ENCODE measurements at places on chromosomes 11 and 22. TPM values are rescaled to one million over a fixed set of nuclear protein-coding genes. Genes with fewer than 3 reads are reported as not detected.

- no peak for DNase-seq
Measured at GRCh38 chr22:32846780-32847491, 45.4 kb downstream of the TIMP3 start.

- no peak for DNase-seq
Measured at GRCh38 chr11:129191649-129192048, 476 bp downstream of the ARHGAP32 start.

DNA sequence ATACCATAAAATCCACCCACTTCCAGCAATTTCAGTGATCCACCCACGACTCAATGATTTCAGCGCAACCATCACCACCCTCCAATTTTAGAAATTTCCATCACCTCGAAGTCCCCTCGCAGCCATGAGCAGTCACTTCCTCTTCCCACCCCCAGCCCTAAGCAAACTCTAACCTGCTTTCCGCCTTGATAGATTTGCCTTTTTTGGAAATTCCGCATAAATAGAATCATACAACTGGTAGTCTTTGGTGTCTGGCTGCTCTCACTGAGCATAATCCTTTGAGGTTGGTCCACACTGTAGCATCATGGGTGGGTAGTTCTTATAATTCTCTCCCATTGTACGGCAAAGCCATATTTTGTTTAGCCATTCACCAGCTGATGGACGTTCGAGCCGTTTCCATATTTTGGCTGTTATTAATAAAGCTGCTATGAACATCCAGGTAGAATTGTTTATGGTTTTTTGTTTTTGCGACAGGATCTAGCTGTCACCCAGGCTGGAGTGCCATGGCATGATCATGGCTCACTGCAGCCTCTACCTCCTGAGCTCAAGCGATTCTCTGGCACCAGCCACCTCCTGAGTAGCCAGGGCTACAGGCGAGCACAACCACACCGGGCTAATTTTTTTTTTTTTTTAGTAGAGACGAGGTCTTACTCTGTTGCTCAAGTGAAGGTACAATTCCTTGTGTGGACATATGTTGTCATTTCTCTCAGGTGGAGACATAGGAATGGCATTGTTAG, 16.0 kb downstream of the PIM3 start:
- no peak for DNase-seq

C11orf87 gene
- not detected for total RNA-seq

DNA sequence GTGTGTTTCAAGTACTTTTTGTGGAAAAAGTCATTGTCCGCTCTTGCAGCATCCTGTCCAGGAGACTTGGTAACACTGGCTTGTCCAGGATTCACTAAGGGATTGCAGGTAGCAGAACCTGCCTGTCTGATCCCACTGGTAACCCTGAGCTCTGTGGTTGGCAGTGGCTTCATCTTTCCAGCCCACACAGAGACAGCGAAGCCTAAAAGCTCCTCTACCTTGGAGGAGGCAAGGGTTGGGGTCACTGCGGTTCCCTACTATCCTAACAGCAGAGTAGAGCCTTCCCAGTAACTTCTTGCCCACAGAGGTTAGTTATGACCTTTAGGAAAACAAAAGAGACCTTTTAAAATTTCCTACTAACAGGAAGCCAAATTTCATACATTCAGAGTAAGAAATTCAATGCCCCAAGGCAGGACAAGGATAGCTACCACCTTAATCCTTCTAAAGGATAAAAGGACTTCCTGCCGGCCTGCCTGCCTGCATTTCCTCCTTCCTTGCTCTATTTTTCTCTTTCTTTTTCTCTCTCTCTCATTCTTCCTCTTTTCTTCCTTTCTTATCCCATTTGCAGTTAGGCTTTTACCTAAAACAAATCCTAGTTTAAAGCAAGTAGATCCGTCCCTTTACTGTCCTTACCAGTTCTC, 8.4 kb upstream of the RCN1 start:
- DNase-seq, result no peak

MPZL3 gene
- 14.2 TPM for total RNA-seq

EHF gene
- total RNA-seq, result not detected

DNA sequence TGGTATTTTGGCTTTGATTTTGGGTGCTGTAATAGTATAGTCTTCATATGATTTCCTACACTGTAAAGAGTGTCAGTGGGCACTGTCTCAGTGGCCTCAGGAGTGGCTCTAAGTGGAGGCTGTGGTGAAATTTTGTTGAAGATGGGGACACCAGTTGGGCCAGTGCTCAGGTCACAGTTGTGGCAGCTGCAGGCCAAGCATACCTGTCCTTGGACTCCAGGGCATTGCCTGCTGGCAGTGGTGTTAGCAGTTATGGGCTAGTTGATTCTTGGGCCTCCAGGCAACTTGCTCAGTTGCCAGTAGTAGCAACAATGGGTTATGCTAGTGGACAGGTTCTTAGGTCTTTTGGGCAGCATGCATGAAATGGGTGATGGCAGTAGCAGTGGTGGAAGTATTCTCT, 39.2 kb upstream of the SLC22A25 start:
- DNase-seq, result no peak

GRCh38 chr11:70869054-70869453, 383.3 kb downstream of the SHANK2 start:
- DNase-seq, result no peak

CTSW gene
- 29.3 TPM for total RNA-seq

- DNase-seq, result peak; percentile 4
Measured at GRCh38 chr11:623349-623869, 1.3 kb downstream of the CDHR5 start.

GVQW3 gene
- total RNA-seq, result 8.8 TPM

GRCh38 chr11:32213223-32213622, 122.3 kb downstream of the RCN1 start:
- DNase-seq, result no peak

- no peak for DNase-seq
Measured at GRCh38 chr22:38034278-38034882, 22.8 kb upstream of the PICK1 start.

CCDC88B gene
- 73.4 TPM for total RNA-seq

MRGPRX3 gene
- total RNA-seq, result not detected

OR1S1 gene
- total RNA-seq, result not detected

DNA sequence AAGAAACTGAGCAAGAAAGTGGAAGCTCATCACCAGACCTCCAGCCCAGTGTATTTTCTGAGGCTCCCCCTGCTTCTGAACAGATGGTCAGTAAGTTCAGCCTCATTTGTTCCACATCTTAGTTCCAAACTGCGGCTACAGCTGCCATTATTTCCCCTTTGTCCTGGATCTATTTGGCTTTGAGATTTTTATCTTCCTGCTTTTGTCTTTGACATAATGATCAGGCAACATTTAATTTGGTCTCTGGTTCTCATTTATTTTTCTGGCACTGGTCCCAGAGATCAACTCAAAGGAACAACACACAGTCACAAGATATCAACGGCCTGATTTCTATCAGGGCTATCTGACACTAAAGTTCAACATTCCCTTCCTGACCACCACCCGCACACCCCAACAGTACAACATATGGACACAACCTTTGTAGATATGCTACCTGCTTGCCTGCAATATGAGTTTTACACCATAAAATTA, 137.5 kb downstream of the FAM76B start:
- no peak for DNase-seq

- DNase-seq, result no peak
Measured at GRCh38 chr11:97537407-97538150, 1147.8 kb downstream of the JRKL start.

DNA sequence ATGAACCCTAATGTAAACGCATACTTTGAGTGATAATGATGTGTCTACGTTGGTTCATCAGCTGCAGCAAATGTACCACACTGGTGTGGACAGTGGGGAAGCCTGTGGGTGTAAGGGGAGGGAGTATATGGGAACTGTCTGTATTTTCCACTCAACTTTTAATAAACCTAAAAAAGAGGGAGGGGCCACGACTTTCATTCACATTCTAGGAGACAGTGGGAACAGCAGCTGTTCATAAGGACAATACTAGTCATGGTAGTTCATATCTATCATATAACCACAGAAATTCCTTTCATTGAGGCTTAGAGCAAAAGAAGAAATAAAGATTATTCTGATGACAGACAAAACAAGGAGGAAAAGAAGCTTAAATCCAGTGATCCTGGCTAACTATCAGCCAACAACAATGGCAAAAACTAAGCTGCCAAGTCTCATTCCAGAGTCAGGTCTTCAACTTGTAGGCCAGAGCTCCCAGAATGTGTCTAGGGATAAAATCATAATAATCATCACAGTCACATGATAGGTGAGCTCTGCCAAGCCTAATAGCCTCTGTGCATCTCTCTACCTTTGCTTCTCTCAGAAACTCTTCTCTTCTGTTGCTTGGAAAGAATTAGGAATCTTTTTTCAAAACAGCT, 59.4 kb upstream of the CHRM4 start:
- DNase-seq, result no peak

DNA sequence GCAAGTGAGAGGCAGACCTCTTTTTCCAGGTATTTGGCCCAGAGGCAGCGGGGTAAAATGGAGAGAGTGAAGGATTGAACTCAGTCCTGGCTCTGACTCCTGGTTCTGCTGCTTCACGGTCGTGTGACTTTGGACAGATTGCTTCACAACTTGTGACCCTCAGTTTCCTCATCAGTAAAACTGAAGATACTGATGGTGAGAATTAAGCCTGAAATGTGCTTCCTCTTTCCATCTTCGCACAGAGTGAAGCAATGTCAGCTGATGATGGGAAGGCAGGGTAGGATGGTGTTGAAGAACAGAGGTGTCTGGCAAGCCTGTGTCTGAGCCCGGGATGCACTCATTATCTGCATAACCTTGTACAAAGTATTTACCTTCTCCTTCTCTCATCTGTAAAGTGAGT, 59.0 kb downstream of the UBASH3B start:
- no peak for DNase-seq

DNA sequence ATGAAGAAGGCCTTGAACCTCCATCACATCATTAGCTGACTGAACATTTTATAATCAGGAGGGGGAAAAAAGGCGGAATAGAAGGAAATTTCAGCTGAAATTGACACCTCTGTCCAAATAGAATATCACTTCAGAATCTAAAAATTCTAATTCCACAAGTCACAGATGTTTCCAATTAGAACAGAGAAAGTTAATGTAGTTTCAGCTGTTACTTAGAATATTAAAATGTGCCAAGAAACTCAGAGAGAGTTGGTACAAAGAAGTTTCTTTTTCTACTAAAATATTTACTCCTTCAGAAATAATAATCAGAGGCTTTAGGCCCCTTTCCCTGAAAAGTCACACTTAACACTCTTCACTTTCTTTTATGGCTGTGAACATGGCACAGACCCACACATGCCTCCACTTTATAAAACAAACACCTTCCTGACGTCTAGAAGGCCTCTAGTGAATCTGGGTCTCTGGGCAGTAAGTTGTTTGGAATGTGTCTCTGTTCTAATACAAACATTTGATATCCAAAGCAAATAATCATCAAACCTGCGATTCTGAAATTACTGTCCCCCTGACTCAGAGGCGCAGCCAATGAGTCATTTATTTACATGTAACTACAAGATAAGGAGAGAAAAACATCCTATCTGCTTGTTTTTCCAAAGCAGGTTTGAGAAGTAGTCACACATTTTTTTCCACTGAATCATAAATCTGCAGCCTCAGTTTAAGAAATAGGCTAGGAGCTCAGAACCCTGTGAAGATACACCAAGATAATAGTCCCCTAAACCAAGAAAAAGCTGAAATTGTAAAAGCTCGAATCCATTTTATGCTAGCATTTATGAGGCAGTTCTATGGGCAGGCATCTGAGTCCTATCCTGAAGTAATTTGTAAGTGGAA, 148.4 kb downstream of the ME3 start:
- no peak for DNase-seq

GRCh38 chr11:108929241-108929640, 264.4 kb downstream of the DDX10 start:
- no peak for DNase-seq

GRCh38 chr11:114219559-114220349, 76.4 kb upstream of the NNMT start:
- no peak for DNase-seq

- DNase-seq, result no peak
Measured at GRCh38 chr11:71537537-71537936, 288 bp upstream of the KRTAP5-8 start.

SLC5A12 gene
- not detected for total RNA-seq

- no peak for DNase-seq
Measured at GRCh38 chr11:46513934-46514342, 79.9 kb downstream of the AMBRA1 start.

- no peak for DNase-seq
Measured at GRCh38 chr11:60863550-60864521, 3.5 kb upstream of the ZP1 start.

DNA sequence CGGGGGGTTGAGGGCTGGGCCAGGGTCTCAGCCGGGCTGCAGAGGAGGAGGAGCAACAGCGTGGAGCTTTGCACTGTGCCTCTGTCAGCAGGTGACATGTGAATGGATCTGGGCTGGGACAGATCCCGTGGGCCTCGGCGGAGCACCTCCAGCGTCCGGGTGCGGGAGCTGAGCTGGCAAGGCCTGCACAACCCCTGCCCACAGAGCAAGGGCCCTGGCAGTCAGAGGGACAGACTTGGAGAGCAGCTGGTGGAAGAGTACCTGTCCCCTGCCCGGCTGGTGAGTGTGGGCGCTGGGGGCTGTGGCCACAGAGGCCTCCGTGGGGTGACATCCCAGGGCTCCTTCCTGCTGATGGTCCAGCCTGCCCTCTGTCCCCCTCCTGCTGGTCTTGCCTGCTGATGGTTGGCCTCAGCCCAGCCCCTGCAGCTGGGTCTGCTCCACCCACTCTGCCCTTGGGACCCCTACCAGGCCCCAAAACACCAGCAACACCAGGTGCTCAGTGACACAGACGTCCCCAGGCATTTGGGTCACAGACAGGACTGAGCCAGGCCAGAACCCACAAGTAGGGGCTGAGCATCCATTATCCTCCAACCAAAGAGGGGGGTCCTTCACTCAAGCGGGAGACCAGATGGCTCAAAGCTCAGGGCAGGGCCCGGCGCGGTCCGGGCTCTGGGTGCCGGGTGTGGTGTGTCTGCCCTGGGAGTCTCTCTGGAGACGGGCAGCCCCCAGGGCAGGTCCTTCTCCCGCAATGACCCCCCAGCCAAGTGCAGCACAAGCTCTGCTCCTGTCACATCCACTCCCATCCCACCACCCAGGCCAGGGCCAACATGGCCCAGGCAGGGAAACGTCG, 3.5 kb downstream of the LRRC56 start:
- no peak for DNase-seq

P2RX6 gene
- total RNA-seq, result 1.6 TPM

DNA sequence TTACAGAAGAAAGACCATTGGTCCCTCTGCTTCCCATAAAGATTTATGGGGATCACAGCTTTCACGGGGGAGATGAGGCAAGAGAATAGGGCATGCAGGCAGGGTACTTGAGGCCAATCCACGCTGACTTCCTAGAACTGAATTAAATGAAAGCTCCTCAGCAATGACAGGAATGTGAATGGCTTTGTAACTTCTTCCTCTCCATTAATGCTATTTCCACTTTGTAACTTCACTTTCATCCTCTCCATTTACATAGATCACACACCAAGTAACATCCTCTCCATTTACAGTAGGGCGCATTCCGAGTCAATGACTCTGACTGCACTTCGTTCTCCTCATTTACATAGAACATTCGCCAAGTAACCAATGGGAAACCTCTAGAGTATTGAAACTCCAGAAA, 89.8 kb downstream of the PIWIL4 start:
- no peak for DNase-seq

All from naive thymus-derived CD4-positive, alpha-beta T cell (primary cell).